ENCODE measurements at places on chromosomes 12 and 14.

GRCh38 chr12:6469092-6469491, 1.4 kb downstream of the VAMP1 start:
- DNase-seq, result no peak

DNA sequence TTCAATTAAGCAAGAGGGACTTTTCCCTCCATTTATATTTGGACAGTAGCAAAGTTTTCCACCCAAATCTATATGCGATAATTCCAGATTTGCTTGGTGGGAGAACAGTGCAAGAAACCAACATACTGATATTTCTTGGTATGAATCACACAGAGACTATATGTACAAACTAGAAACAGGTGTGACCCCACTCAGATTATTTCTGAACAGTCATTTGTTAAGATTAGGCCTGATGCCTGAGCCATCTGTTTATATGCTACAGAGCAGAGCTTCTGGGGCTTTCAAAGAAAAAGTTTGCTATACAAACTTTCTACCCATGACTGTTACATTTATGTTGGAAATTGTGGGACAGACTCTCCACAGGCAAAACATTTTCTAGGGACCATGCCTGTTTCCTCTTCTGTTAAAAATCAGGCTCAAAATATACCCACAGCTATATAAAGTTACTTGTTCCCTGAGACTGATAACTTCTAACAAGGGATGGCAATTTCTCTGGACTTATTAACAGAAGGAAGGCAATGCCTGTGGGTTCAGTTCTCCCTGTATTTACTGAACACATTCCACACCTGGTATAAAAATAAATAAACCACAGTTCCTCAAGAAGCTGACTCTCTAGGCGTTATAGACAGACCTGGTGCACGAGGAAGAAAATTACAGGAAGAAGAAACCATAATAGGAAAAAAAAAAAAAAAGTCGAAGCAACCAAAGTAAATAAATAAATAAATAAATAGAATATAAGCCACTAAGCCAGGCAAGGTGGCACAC, 8.0 kb downstream of the PTPN21 start:
- no peak for DNase-seq

- no peak for DNase-seq
Observed at GRCh38 chr14:25237845-25238244, 187.9 kb upstream of the STXBP6 start.

GRCh38 chr14:94426526-94426925, 26.1 kb downstream of the SERPINA11 start:
- DNase-seq, result no peak

DNA sequence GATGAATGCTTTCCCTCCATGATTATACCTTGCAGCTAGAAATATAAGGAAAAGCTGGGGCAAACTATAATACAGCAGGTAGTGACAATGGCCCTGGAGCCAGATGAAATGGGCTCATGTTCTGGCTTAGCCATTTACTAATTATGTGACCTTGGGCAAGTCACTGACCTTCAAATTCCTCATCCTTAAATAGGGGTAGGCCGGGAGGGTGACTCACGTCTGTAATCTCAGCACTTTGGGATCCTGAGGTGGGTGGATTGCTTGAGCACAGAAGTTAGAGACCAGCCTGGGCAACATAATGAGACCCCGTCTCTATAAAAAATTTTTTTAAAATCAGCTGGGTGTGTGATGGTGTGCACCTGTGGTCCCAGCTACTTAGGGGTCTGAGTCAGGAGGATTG, 155.4 kb downstream of the C12orf75 start:
- no peak for DNase-seq

Data from CD4-positive, alpha-beta T cell treated with Interleukin-2 at 100 ng/mL for 4 hours (primary cell).